NCI-H524 (cell line): ENCODE measurements at places on chromosomes 16 and 17.
A peak's percentile ranks its signal among the peaks of the same experiment; 100 is the strongest.

DNA sequence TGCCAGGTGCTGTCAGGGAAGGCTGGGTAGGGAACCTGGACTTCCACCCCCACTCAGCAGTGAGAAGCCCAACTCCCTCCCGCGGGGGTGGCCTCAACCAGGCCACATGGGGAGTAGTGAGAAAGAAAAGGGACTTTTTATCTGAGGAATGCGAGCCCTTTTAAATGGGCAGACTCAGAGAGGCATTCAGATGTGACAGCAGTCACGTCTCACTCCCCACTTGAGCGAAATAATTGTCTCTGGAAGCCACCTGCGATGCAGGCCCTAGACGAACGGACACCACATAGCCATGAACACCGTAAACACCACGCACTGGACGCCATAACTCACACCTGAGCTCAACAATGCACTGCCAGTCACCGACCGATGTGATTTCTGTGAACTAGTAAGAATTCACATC lies 11.9 kb upstream of the CD300E start:
- no peak for DNase-seq

DNA sequence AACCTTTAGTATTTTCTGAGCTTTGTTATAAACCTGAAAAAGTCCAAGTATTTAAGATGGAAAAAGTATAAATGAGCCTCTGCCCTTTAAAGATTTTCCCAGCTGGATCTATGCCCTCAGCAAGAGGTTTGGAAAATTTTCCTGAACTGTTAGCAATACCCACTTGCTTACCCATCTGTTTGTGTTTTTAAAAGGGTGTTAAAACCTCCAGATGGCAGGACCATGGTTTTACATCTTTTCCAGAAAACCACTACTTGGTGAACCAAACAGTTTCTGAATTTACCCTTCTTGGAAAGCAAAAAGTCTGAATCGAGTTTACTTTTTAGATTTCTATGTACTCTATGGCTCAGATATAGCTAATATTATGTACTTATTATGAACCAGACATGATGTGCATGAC lies 719 bp downstream of the PMFBP1 start:
- peak; percentile 55 for DNase-seq

- DNase-seq = no peak
Observed at GRCh38 chr16:47132308-47132707, 11.4 kb downstream of the NETO2 start.

- DNase-seq = no peak
Observed at GRCh38 chr17:1705004-1705403, 5.2 kb downstream of the TLCD2 start.

DNA sequence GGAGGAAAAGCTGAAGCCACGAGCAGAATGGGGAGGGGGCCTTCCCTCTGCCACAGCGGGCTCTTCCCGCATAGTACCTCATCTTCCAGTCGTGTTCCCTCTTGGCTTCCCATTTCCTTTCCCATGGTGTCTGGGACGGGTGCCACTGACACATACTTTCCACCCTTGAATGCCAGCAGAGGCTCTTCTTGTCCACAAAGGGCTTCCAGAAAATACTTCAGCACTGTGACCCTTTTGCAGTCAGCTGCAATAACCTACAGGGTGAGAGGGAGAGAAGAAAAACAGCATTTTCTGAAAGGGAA lies 30.7 kb downstream of the HIC1 start:
- DNase-seq = no peak

DNA sequence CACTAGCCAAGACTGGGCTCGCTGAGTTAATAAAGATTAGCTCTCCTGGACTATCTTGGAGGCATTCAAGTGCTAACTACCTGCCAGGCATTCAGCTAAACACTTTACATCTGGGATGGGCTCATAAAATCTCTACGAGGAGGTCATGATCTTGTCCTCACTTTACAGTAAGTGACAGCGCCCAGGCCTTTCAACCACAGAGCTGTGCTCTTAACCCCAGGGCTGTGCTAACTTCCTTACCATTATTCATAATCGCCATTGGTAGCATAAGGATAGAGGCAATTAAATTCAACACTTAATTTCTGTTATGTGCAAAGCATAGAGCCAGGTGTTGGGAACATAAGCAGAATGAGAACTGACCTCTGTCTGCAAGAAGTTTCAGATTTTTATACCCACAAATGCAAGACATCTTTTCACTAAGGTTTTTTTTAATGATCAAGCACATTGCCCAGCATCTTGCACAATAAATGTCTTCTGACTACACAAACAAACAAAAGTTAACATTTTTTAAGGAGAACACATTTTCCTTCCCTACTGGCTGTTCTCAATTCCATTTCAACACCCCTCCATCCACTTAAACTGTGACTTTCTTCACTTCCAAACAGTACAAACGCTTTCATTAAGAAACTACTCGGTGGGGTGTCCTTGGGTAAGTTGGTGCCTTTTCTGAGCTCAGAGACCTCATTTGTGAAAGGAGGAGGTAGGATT lies 172.3 kb downstream of the C16orf78 start:
- peak; percentile 61 for DNase-seq

DNA sequence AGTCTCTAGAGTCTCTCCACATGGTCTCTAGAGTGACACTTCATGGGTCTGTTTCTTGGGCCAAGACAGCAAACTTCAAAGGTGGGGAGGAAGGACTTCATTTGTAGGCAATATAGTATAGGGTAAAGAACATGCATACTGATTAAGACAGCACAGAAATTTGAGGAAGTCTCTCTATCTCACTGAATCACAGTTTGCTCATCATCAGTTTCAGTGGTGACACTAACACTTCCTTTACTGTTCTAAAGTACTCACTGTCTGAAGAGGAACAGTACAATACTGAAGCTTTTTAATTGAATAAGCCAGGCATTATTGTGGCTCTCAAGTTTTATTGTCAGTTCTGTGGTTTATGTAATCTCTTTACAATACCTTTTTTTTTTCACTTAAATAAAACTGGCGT lies 656.4 kb upstream of the CDH8 start:
- no peak for DNase-seq

DNA sequence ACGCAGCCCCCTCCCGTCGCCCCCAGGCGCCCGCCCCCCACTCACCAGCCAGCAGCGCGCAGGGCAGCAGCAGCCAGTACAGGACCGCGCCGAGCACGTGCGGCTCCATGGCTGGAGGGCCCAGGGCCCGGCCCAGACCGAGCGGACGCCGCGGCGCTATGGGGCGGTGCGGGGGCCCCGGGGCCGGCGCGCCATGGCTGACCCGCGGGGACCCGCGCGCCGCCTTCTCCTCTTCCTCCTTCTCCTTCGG lies 239 bp downstream of the PIEZO1 start:
- no peak for DNase-seq

DNA sequence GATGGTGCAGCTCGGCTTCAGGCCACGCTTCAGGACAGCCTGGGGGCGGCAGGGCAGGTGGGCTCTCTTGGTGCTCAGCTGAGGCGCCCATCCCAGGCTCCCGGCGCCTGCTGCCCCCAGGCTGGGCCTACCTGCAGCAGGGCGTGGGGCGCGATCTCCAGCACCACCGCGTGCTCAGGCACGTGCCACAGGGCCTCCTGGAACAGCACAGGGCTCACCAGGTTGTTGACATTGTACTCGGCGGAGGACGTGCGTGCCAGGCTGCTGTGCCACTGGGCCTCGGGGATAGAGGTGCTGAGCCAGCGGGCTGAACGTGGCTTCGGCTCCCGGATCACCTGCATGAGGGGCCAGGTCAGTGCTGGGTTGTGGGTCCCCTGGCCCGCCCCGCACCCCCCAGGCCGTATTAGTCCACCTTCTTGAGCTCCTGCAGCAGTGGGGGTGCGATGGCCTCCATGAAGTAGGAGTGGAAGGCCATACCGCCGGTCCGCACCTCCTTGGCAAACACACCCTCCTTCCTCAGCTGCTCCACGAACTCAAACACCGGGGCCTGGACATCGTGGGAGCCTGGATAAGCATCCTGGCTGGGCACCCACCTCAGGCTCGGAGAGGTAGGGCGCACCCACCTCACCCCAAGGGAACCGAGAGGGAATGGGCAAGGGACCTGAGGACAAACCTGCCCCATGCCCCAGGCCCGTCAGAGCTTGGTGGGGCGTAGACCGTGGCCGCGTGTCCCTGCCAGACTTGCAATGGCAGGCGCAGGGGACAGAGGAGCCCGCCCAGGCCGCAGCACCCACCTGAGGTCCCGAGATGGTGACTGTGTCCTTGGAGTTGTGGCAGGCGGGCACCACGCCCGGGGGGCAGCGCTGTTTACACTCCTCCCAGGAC lies 9.0 kb downstream of the FASN start:
- DNase-seq = no peak

GRCh38 chr17:57459286-57459915 lies 203.1 kb downstream of the MSI2 start:
- no peak for DNase-seq

DNA sequence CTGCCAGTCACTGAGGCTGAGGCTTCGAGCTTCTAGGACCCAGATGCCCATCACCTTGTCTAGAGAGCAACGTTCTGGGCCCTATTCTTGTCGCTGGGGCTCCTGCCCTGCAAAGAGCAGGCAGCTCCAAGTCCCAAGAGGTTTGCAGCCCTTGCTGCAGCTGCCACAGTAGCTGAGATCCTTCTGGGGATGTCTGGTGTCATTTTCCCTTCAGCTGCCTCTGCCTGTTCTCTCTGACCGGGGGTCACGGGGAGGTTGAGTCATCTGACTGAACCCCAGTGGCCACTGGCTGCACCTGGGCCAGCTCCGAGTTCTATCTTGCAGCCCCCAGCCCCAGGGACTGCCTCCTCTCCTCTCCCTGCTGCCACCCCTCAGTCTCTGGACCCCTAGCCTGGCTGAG lies 4.9 kb downstream of the WSCD1 start:
- peak; percentile 69 for DNase-seq

GRCh38 chr17:20141198-20141972 lies 132.2 kb downstream of the SPECC1 start:
- DNase-seq = no peak

DNA sequence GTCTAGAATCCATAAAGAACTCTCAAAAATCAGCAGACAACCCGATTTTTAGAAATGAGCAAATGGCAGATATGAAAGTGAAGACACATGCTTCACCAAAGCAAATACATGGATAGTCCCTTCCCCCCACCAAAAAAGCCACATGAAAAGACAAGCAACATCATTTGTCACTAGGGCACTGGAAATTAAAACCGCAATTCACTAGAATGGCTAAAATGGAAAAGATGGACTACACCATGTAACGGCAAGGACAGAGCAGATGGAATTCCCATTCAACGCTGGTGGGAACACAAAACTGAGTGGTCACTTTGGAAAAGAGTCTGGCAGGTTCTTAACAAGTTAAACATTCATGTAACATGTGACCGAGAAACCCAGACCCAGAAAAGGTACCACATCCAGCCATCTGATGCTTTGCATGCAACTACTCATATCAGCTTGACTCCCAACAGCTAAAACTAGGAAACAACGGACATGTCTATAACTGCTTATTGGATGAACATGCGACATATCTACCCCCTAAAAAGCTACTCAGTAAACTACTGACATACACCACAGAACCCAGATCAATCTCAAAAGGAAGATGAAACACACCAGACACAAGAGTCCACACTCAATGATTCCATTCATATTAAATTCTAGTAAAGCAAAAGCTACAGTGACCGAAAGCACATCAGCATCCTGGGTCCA lies 132.6 kb downstream of the ZNF778 start:
- DNase-seq = no peak

- DNase-seq = no peak
Observed at GRCh38 chr16:81700071-81700779, 78.9 kb upstream of the PLCG2 start.

DNA sequence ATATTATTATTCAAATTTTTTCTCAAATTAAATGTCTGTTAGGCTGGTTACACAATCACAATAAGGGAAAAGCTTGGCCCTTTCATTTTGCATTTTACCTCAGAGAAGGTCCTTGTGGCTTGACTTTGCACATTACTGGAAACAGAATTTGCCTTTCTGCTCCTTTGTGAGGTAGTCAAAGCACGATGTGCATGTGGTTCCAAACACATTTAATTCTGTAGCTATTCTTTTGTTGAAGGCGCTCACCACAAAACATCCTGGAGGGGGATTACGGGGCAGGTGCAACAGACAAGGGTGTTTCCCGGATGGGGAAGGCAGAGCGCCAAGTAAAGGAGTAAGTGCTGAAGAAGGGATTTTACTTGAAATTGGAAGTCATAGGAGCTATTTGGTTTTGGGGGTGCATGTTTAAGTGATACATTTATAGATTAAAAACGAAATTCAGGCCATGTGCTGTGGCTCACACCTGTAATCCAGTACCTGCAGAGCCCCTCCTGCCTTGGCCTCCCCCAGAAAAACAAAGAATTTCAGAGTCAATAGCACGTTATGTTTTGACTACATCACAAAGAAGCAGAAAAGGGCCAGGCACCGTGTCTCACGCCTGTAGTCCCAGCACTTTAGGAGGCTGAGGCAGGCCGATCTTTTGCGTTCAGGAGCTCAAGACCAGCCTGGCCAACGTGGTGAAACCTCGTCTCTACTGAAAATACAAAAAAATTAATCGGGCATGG lies 31.2 kb upstream of the TENT4B start:
- DNase-seq = no peak
